Nucleus accumbens (tissue), 56 donors: ENCODE measurements at places on chromosomes 11 and 22.

- DNase-seq: no peak
These were observed 56.8 kb downstream of the ZBTB16 start for GRCh38 chr11:114116357-114116756.

DNA sequence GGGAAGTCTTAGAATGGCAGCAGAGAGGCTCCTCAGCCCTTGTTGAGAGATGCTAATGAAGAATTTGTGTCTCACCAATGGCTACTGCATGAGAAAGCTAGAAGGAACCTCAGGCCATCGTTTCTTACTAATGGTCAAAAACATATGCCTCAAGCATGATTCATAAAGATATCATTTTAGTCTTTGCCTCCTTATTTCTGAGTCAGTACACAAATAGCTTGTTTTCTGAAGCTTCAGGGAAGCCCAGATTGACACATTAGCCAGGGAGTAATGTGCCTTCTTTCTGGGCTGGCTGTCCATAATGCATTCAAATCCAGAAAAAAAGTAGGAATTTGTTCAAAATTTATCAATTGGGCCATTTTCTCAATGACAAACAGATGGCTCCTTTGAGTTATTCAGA is 169.4 kb upstream of the ZBED5 start:
- DNase-seq: no peak

GRCh38 chr11:73107597-73107996 is 34.5 kb downstream of the FCHSD2 start:
- DNase-seq: no peak

DNA sequence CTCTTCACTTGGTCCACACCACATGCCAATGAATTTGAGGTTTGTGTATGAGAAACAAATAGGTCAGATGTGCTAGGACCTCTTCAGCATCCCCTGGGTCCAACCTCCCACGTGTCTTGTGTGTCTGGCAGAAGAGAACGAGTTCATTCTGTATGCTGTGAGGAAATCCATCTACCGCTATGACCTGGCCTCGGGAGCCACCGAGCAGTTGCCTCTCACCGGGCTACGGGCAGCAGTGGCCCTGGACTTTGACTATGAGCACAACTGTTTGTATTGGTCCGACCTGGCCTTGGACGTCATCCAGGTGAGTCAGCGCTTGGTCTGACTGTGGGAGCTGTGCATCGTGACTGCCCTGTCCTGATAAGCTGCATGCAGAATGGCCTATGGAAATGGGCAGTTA is 101.0 kb upstream of the SORL1-AS1 start:
- no peak for DNase-seq

- peak; percentile 38 for DNase-seq
These were observed 109.9 kb downstream of the MICAL2 start for GRCh38 chr11:12220305-12220704.

- DNase-seq: peak; percentile 75
These were observed 3.2 kb downstream of the CTSD start for GRCh38 chr11:1760351-1761109.

- no peak for DNase-seq
These were observed 16.7 kb upstream of the ARHGAP32 start for GRCh38 chr11:129208863-129209262.

DNA sequence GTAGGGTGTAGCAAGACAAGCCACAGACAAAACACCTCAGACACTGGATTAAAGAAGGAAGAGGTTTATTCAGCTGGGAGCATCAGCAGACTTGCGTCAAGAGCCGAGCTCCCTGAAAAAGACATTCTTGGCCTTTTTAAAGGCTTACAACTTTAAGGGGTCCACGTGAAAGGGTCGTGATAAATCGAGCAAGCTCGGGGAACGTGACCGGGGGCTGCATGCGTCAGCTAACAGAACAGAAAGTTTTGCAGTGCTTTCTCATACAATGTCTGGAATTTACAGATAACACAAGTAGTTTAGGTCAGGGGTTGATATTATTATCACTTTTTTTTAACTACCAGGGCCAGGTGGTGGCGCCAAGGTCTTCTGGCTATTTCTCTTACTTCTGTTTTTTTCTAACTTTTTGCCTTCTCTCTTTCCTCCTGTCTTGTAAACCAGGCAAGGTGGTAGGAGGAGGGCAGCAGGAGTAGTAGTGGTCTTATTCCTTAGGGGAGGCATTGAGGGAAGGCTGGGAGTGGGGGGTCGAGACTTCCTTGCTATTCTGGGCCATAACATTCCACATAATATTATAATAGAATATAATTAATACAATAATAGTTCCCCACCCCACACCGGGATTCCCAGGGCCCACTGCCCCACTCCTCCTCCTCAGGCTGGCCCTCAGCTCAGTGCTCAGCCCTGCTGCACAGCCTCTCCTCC is 587 bp upstream of the ALDH3B1 start:
- DNase-seq: no peak

DNA sequence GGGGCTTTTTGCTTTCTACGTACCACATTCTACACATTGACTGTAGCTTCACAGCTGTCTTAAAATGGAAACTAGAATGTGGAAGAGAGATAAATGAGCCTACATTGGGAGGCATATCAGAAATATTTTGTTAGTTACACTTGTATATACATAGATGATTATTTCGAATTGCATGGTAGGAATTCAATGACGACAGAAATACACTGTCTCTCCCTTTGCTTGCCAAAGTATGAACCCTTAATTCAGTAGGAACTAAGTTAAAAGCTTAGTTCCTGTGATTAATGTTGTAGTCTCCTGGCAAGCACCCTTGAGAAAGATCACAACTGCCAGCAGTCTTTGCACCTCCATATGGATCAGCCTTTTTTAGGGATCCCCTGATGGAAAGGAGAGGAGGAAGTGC is 10.1 kb downstream of the C11orf87 start:
- no peak for DNase-seq

- DNase-seq: no peak
These were observed 159.9 kb downstream of the CCDC34 start for GRCh38 chr11:27203077-27203647.

- DNase-seq: no peak
These were observed 106.4 kb upstream of the FGF3 start for GRCh38 chr11:69925366-69926196.

DNA sequence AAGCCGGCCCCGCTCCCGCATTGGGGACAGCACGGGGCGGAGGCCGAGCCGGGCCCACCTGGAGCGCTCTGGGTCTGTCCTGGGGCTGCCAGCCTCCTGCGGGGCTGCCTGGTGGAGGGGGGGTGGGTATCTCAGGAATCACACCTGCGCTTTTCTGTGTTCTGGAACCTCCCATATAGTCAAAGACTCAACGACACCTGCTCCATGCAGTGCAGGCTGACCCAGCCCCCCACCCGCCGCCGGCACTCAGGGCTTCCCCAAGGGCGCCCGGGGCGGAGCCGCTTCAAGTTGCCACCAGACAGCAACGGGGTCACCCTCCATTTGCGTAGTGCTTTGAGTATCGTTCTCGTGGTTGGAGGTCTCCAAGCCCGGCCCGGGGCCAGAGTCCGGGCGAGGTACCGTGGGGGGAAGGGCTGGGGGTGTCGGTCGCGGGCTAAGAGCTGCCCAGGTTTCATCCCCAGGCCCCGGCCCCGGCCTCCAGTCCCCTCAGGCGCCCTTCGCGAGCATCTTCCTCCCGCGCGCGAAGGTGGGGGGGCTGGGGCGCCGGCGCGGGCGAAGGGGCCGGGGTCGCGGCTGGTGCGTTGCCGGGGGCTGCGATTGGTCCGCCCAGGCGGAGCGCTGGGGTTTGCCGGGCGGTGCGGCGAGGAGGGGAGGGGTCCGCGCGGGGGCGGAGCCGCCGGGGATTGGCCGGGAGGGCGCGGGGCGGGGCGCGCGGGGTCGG is 6.6 kb downstream of the TSPAN4 start:
- DNase-seq: no peak

DNA sequence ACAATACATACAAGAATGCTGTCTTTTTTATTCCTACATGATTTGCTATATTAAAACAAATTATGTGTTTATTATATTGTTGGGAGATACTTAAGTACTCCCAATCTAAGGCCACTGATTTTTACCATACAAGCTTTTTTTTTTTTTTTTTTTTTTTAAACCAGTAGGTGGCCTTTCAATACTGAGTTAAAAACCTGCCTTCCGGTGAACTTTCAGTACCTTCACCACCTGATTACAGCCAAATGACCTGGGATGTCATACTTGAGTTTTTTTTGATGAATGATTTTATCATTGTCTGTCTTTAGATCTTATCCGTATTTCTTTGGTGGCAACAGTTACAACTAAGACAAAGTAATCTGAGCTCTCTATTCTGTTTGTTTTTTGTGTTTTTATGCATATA is 94.0 kb upstream of the FOLH1 start:
- no peak for DNase-seq

GRCh38 chr11:71252770-71253730 is 673 bp upstream of the SHANK2 start:
- DNase-seq: no peak

DNA sequence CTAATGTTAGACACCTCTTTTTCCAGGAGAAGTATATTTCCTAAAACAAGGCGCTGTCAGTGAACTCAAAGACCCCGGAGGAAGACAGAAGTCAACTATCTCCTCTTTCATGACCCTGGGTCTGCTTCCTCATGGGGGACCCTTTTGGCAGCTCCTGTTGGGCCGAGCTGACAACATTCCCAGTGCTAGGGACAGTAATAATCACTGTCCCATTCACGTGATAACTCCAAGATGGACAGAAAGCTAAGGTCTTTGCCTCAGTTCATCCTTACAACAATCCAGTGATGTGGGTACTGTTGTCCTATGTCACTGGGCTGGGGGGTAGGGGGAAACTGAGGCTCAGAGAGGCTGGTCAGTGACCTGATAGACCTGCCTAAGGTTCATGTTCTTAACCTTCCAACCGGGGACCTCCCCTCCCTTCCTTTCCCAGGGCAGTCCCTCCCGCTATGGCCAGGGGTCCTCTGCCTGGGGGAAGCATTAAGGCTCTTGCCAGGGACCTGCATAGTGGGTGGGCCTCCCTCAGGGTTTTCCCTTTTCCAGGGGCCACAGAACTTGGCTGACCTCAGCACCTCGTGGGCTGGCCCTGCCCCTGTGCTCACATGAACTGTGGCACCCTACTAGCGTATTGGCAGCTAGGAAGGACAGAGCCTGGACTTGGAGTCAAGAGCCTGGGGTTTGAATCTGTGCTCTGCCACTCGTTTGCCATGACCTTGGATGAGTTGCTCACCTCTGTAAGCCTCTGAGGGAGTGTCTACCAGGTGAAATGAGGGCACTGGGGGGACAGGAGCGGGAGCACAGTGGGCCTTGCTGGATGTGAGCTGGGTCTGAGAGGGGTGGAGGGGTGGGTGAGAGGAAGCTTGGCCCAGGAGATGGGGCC is 53.6 kb downstream of the LRRC32 start:
- no peak for DNase-seq

GRCh38 chr11:69524291-69524882 is 42.9 kb downstream of the LINC01488 start:
- DNase-seq: no peak

- DNase-seq: no peak
These were observed 412.6 kb downstream of the TENM4 start for GRCh38 chr11:79028225-79028624.

- no peak for DNase-seq
These were observed 12.3 kb upstream of the ASRGL1 start for GRCh38 chr11:62324731-62325556.

DNA sequence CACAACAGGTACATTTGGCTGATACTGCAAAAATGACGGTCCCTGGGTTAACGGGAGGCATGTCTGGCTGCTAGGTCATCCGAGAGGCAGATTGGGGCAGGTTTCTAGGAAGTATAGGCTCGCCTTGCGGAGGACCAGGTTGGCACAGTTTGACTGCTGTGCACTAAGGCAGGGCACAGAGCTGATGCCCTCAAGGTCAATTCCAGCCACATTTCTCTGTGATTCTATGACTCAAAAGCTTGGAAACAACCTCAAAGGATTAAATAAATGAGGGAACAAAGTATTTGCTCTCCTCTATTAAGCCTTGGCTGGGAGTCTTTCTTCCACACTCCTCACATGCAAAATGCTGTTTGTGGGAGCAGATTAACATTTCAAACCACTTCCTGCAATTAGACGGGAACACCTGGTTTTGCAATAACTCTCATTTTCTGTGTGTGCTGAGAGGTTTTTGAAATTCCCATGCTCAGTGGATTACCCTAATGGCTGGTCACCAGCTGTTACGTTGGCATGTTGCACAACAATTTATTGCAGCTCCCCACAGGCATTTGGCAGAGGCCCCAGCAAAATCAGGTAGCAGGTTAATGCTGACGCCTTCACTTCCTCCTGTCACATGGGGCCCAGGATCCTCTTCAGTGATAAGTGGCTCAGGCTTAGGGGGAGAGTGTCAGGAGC is 61.0 kb upstream of the PLET1 start:
- no peak for DNase-seq

DNA sequence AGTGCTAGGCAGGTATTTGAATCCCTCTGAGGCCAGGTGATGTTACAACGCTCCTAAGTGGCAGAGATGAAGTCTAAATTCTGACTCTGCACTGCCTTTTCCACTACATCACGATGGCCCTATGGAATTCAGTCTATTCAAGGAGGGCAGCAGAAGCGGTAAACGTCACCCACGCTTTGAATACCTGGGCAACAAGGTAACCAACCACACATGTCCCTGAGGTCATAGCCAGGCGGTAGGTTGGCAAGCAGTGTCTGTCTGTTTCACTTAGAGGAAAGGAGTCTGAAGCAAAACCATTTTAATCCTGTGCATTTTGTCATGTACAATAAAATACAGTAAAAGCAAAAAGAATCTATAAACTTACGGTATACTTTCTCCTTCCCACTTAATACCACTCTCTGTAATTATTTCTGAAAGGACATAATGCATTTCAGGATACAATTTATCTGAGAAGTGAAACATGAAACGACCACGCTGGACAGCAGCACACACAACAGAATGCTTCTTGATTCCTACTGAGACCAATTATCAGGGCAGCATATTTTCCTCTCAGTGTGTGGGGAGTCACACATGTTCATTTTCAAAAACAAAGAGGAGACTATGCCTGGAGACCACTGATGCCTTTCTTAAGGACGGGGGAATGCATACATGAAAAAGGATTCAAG is 51.3 kb downstream of the PRDM10 start:
- DNase-seq: no peak

DNA sequence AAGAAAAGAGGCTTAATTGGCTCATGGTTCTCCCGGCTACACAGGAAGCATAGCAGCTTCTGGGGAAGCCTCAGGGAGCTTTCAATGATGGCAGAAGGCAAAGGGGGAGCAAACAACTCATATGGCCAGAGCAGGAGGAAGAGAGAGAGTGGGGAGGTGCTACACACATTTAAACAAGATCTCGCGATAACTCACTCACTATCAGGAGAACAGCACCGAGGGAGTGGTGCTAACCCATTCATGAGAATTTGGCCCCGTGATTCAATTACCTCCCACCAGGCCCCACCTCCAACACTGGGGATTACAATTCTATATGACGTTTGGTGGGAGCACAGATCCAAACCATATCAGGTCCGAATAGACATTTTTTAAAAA is 41.7 kb upstream of the APLNR start:
- DNase-seq: no peak

- no peak for DNase-seq
These were observed 143.0 kb downstream of the TBC1D22A start for GRCh38 chr22:46905415-46905814.

DNA sequence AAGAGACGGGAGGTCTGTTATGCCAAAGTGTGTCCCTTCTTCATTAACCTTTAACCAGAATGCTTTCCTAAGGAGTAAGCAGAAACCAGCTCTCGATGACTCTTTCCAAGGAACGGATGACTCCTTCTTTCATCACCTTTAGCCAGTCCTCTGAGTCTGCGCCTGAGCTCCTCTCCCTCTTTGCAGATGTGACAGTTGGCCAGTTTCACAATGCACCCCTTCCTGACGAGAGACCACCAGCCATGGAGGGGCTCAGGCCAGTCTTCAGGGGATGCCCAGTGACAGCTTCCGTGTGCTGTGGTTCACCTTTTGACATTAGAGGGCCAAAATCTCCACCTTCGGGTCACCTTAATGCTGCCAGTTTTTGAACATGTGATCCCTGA is 826.1 kb downstream of the TBC1D22A start:
- no peak for DNase-seq
